ENCODE measurements at places on chromosomes 3 and 15. TPM values are rescaled to one million over a fixed set of nuclear protein-coding genes. Genes with fewer than 3 reads are reported as not detected.
A peak's percentile ranks its signal among the peaks of the same experiment; 100 is the strongest.

GRCh38 chr3:118942671-118943070 lies 92.0 kb downstream of the IGSF11 start:
- no peak for DNase-seq

Gene FETUB
- total RNA-seq = not detected

Gene LRRK1
- 47.1 TPM for total RNA-seq

Gene PPP1R14D
- not detected for total RNA-seq

GRCh38 chr3:355622-356021 lies 159.1 kb downstream of the CHL1 start:
- DNase-seq = no peak

Gene GHSR
- not detected for total RNA-seq

DNA sequence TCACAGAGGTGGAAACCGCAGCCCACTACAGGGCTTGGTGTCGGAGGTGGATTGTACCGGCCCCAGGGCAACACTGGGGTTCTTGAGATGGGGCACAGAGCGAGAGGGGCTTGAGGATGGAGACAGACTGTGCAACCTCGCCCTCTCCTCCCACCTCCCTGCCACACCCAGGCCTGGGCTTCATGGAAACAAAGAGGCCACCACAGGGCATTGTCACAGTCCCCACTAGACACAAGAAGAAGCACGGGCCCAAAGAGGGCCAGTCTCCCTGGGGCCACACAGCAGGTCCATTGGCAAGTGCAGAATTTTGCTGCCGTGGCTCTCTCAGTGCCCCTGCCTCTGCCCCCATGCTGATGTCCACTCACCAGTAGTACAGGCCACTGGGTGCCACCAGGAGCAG lies 4.1 kb upstream of the CALML4 start:
- DNase-seq = no peak

Gene SPINK8
- not detected for total RNA-seq

DNA sequence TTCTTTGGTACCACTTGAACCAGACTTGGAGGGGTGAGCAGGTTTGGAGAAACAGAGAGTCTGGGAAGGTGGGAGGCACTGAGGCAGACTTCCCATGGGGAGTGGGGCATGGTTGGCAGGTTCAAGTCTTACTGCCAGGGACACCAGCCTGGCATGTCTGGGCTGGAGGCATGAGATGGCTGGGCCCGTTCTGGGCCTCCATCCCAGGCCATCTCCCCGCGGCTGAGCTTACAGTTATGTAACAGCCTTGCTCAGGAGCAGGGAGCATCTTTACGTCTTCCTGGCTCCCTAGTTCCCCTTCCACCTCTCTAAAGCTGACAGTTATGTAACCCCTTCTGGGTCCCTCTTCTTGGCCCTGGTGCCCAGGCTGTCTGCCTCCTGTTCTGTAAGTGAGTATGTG lies 12.4 kb downstream of the VIPR1 start:
- DNase-seq = no peak

Gene CNTN6
- not detected for total RNA-seq

DNA sequence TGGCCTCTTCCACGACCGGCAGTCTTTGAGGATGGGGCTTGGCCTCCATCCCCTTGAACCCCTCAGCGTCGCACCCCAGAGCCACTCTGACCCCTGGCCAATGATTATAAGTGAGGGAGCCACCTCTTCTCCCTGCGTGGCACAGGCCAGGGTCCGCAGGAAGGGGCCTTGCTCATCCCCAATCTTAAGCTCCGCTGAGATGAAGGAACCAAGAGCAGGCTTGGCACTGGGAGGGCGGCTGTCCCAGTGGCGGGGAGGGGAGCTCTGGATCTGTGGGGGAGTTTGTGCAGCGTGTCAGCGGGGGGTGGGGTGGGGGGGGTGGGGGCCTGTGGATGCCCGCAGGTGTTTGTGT lies 13.8 kb upstream of the ADPGK start:
- no peak for DNase-seq

Gene APBA2
- 4.9 TPM for total RNA-seq

DNA sequence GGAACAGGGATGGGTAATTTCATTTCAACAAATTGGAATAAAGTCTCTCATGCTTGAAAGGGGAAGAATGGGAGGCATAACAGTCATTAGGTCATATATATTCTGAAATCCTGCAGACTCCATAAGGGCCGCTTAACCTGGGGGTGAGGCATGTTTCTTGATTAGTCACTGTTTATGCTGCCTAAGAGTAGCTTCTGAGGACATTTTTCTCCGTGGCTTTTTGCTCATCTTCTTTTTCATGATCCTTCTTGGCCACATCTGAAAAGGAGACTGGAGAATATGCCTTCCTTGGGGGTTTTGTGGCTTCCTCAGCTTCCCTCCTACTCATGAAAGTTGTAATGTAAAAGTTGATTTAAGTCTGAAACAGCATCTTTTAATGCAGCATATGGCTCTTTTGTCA lies 20.0 kb upstream of the CFAP20DC start:
- DNase-seq = no peak

DNA sequence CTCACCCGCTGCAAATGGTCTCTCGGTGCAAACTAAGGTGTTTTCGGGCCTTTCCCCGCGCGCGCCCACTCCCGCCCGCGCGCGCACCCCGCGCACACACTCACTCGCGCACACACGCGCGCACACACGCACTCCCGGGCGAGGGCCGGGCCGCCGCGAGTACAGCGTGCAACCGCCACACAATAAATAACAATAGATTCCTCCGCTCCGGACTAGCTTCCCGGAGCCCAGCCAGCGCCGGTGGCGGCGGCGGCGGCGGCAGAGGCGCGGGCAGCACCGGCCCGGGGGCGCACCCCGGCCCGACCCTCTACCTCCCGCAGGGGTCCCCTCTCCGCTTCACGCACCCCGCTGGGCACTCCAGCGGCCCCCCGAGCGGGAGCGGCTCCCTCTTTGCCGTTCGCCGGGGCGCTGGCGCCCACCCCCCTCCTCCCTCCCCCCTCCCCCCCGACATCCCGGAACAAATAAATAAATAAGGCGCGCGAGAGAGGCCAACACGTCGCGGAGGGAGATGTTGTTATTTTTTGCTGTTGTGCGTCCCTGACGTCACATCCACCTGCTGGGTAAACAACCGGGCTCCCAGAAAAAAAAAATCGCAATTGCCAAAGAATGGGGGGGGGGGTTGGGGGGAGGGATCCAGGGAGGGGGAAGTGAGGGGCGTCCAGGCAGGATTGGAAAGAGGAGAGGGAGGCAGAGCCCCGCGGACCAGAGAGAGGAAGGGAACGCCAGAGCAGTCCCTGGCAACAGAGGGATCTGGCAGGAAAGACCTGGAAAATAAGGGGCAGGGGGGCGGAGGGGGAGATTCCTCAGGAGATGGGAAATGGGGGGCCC lies at the start of gene FOXP1:
Gene FOXP1, minus strand, starts transcription at position 163 of the 828 bp plus-strand sequence. CDS start 385,347 bp downstream, outside the sequence.
- peak; percentile 31 for DNase-seq

DNA sequence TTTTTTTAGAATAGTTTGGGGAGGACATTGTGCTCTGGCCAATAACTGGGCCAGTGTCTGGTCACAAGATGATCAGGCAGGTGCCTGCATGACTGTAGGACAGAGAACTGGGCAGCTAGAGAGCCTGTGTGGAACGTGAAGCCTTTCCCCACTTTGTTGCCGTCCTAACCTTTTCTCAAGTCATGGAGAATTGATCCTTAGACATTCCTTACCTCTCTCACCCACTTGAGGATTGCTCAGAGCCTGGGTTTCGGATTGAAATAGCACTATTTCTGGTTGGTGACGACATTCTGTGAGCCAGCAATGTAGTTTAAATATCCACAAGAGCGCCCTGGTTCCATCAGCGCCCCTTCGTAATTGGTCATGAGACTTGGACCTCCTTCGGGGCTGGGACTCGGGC lies 138.4 kb downstream of the IGF1R start:
- DNase-seq = no peak

Gene THRB
- total RNA-seq = 65.6 TPM

GRCh38 chr3:23078735-23079134 lies 124.4 kb upstream of the UBE2E2 start:
- DNase-seq = no peak

- DNase-seq = no peak
Measured at GRCh38 chr15:36400936-36401585, 178.4 kb upstream of the CDIN1 start.

DNA sequence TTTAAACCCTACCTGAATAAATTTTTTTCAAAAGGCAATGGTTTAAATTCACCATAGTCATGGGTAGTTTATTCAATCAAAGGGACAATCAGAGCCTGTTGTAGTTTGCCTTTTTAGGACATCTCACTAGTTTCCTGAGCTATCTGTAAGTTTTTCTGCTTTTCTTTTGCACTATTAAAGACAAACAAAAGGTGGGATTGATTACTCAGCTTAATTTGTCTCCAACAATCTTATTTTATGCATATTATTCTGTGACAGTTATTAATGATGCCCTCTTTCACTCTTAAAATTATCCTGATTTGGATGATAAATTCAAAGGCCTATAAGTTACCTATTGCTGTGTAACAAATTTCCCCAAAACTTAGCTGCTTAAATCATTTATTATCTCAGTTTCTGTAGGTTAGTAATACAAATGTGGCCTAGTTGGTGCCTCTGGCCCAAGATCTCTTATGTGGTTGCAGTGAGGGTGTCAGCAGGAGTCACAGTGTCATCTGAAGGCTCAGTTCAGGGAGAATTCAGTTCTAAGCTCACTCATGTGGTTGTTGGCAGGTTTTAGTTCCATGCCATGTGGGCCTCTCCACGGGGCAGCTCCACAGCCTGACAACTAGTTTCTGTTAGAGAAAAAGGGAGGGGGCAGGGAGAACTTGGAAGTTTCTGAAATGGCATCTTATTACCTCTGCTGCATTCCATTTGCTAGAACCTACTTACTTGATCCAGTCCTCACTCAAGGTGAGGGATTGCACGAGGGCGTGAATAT lies 16.0 kb downstream of the ARMC8 start:
- DNase-seq = no peak

- DNase-seq = no peak
Measured at GRCh38 chr15:100769975-100770340, 109.7 kb upstream of the ALDH1A3 start.

GRCh38 chr3:98646680-98647079 lies 53.3 kb upstream of the CPOX start:
- no peak for DNase-seq

GRCh38 chr3:132273036-132273435 lies 44.2 kb upstream of the ACP3 start:
- DNase-seq = no peak

Gene CDHR4
- total RNA-seq = not detected

DNA sequence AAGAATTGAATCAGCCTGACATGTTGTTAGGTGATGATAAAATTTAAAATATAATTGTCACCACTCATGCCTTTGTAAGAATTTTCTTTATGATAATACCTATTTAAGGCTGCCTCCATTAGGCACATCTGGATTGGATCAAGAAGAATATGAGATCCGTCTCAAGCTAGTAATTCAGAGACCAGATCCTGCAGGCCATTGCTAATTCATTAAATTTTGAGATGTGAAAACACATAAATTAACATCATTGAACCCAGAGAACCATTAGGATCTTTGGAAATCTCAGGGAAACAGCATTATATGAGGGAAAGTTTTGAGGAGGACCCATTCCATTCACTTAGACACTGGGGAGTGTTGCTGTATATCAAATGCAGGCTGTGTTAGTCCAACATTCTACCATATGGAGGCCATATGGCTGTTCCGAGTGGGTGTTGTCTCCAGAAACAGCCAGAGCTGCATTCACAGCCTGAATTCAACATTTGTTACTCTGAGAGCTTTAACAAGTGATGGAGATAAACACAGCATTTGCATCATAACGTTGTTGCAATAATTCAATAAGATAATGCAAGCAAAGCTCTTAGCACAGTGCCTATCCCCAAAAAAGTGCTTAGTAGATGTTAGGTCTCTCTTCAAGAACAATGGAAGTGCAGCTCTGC lies 67.4 kb downstream of the DTWD1 start:
- no peak for DNase-seq

Gene MED12L
- total RNA-seq = 2.0 TPM

DNA sequence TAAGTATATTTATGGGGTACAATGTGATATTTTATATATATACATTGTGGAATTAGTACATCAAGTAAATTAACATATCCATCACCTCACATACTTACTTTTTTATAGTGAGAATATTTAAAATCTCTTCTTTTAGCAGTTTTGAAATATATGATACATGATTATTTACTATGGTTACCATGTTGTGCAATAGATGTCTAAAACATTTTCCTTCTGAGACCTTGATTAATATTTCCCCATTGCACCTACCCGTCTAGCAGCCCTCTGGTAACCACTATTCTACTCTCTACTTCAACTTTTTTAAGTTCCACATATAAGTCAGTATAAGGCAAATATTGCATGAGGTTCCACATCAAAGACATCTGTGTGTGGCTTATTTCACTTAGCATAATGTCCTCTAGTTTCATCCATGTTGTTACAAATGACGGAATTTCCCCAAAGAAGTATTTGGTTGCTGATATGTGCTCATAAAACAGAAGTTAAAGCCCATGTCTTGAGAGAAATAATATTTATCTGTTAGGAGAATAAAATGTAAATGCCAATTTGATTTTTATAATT lies 29.6 kb upstream of the NFKBIZ start:
- no peak for DNase-seq

DNA sequence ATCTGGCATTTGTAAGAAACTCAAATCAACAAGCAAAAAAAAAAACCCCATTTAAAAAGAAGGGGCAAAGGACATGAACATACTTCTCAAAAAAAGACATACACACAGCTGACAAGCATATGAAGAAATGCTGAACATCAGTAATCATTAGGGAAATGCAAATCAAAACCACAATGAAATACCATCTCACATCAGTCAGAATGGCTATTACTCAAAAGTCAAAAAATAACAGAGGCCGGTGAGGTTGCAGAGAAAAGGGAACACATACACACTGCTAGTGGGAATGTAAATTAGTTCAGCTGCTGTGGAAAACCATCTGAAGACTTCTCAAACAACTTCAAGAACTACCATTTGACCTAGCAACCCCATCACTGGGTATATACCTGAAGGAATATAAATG lies 199.4 kb upstream of the THBS1 start:
- DNase-seq = no peak

GRCh38 chr15:41565702-41566101 lies 6.7 kb downstream of the TYRO3 start:
- no peak for DNase-seq

DNA sequence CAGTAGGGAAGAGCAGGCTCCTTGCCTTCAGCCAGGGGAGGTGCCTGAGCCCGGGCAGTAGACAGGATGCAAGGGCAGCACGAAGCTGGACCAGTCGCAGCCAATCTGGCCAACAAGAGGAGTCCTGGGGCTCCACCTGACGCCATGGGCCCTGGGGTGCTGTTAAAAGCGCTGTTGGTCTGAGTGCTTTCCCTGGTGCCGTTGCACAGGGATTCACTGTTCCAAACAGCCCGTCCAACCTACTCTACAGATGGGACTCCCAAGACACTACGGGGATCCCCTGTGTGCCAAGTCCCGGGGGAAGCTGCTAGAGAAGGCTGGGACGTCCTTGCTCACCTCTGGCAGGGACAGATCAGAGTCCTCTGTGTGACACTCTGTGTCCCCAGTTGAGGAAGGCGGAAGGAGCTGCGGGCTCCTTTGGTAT lies 632 bp downstream of the CTSH start:
- DNase-seq = no peak

GRCh38 chr3:177333533-177334520 lies 136.5 kb upstream of the TBL1XR1 start:
- DNase-seq = no peak

Gene SPTSSB
- not detected for total RNA-seq

Data from thoracic aorta (tissue), 2 donors.